Stimulated activated CD4-positive, alpha-beta T cell treated with anti-CD3 and anti-CD28 coated beads, TNF-alpha, amount 100 ng/mL, for 48 hours (primary cell): ENCODE measurements at places on chromosomes 2 and 18.

DNA sequence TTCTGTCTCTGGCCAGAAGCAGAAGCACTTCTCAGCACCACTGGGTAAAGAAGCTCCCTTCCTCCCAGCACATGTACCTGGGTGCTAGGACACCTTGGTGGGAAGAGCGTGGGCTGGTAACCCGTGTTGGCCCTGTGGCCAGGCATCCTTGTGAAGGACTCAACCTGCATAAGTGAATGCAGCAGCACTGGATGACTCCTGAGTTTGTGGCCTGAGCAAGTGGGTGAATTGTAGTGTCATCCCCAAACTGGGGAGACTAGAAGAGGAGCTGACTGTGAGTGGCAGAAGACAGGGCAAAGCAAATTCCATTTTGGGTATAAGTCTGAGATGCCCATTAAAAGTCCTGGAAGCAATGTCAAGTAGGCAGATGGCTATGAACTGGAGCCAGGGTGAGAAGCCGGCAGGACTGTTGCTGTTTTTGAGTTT lies 63.4 kb downstream of the STAT1 start:
- no peak for DNase-seq

DNA sequence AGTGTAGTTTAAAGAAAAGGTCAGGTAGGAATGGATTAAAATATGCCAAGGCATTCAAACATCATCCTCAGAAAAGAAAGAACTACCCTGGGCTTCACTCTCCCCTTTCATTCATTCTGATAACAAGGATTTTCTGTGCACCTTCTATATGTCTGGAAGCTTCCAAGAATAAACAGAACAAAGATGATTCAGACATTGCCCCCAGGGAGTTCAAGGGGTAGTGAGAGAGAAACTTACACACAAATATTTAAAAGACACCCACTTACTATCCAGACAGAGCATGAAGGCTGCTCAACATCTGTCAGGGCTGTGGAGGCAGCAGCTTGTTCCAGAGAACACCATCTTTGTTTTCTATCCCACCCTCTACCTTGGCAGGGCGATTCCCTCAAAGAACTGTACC lies 140.5 kb downstream of the ALK start:
- DNase-seq: no peak

DNA sequence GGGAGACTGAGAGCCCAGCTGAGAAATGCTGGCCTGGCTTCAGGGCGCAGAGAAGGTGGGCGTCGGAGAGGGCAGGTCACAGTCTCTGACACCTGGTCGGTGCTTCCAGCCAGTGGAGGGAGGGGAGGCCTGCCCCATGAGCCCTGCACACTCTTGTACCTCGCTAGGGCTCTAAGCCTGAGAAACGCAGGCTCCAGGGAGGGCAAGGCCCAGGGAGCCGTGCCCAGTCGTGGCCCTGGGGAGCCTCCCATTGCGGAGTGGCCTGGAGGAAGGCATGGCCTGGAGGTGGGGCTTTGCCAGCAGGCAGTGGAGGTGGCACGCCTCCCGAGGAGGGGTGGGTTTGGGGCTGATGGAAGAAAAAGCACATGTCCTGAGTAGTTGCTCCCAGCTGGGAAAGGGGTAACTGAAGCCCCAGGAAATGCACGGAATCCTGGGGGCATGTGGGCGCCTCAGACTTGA lies 39.0 kb downstream of the MTERF4 start:
- DNase-seq: no peak

DNA sequence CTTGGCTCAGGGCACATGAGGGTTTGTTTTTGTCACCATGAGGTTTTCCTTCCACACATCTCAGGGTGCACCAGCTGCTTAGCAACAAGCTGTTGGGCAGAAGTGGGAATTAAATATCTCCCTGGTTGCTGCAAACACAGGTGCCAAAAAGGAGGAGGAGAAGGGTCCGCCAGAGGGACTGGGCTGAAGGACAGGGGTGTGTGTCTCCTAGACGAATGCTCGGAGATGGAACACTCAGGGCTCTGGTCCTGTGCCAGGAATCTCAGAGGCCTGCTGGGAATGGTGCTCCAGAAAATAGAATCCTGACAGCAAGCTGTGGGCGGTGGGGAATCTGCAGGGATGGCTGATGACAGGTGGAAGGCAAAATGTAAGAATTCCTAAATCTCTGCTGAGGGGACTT lies 94.5 kb downstream of the VSNL1 start:
- DNase-seq: no peak

- no peak for DNase-seq
Observed at GRCh38 chr2:242015108-242016065, 145.9 kb downstream of the RTP5 start.

DNA sequence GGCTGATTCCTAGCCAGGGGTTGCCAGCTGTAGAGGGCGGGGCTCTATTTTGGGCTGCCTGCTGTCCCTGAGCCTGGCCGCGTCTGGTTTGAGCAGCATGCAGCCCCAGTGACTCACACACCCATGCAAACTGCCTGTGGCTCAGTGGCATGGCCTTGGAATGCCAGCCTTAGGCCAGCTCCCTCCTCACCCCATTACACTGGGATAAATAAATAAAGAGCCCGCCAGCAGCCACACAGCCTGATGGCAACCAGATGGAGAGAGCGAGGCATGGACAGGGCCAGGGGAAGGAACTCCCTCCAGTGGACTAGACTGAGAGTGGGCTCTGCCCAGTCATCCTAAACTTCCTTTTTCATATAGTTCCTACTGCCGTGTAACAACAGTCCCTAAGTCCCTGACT lies 18.3 kb downstream of the NHEJ1 start:
- DNase-seq: no peak

GRCh38 chr18:35662293-35663062 lies 80.9 kb downstream of the GALNT1 start:
- DNase-seq: no peak

GRCh38 chr2:104849618-104850141 lies 4.2 kb upstream of the POU3F3 start:
- DNase-seq: peak; percentile 52

DNA sequence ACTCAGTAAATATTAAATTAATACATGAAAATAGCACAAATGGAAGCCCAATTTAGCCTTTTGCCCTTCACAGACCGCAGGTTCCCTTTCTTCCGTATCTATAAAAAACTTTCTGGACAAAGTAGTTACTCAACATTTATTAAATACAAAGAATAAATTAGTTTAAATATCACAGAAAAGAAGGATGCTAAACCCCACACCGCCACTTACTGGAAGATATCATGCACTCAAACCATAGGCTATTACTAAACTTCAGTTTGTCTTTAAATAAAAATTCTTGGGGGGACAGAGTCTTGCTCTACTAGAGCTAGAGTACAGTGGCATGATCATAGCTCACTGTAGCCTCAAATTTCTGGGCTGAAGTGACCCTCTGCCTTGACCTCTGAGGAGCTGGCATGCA lies 120.7 kb upstream of the FHL2 start:
- no peak for DNase-seq
